NCI-H1930 (cell line): ENCODE measurements at places on chromosomes 2 and 18.

DNA sequence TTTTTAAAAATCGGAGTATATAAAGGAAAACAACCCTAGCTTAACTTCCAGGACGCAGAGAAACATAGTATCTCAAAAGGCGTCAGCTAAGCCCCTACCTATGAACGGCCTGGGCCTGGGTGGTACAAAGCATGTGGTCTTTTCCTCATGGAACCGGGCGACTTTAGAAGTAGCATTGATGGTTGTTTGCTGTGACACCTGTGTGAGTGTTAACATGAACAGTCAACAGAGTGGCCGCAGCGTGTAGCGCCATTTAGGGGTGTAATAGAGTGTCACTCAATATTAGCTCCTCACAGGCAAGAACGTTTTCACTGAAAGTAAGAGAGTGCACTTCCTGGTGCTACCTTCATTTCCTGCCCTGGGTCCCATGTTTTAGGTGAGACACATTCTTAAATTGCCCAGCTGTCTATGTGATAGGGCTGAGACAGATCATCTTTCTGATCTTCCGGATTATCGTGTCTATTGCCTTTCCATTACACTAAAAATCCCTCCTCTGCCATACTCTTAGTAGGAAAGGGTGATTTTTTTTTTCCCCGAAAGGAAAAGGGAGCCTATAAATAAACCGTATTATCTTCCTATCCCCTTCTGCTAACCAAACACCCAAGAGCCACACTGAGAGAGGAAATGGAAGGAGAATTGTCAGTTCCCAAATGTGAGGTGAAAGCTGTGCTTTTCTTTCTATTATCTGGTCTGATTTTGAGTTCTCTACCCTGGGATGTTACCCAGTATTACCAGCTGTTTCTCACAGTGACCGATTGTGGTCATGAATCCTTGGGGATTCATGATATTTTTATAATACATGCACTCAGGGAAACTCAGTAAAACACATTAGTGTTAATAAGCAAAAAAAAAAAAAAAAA is 1.3 kb downstream of the GORASP2 start:
- DNase-seq, result no peak

DNA sequence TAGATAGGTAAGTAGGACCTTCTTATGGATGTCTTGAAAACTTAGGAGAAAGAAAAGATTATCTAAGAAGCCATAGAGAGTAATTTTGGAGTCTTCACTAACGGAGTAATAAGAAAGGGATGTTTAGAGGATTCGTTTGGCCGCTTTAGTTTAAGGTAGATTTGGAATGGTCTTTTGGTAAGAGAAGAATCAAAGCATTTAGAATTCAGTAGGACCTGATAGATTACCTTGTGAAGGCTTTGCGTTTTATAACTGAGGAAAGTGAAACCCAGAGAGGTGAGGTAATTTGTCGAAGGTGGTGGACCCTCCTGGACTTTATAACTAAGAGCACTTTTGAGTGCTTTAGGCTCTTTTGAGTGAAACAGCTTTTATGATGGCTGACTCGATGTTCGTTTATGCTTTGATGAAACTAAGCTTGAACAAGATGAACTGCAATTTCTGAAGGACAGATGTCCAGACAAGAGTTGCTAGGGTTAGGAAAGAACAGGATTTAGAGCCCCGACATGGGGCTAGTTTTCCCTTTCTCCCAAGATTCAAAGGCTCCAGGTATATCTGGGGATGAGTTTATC is 1.3 kb downstream of the MYL12B start:
- DNase-seq, result no peak

DNA sequence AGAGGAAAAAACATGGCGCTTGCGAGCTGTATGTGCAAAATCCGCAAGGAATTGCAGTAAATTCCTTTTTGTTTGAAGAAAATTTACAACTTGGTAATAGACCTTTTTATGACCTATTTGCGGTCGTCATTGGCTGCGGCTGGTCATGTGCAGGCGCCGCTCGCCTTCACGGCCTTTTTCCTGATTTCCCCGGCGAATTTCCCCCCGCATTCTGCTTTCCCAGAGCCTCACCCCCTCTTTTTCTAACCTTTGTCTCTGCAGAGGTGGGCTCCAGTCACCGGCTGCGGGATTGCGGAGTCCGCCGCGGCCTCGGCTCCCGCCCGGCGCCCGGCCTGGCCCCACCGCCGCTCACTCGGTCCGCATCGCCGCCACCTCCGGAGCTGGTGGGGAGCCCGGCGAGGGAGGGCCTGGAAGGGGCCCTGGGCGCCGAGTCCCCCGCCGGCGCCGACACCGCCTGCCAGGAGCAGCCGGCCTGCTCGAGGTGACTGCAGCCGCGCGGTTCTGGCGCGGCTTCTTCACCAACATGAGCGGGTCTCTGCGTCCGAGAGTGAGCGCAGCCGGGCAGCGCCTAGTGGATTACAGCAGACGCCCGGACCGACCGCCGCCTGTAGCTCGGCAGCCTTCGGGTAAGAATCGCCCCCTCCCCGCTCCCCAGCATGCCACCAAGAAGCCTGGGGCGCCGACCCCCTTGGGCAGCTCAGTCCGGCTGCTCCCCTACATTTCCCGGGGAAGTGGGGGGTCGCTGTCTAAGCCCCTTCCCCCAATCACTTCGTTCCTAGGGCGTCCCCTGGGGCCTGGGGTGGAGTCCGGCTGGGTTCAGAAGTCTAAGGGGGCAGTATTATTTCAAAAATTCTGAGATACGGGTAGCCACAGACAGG is 7.1 kb downstream of the HOXD8 start:
- DNase-seq, result peak; percentile 51

GRCh38 chr2:169362118-169362893 is at the start of gene LRP2:
LRP2 (minus strand) TSS chr2:169362534; CDS start chr2:169362399, 135 bp downstream.
- DNase-seq, result no peak
